ENCODE measurements at places on chromosomes 16 and 17.

- DNase-seq: peak; percentile 41
These were observed 742 bp downstream of the PFN1 start for GRCh38 chr17:4947411-4948165.

- DNase-seq: no peak
These were observed 4.8 kb downstream of the HSD11B2 start for GRCh38 chr16:67435758-67436164.

DNA sequence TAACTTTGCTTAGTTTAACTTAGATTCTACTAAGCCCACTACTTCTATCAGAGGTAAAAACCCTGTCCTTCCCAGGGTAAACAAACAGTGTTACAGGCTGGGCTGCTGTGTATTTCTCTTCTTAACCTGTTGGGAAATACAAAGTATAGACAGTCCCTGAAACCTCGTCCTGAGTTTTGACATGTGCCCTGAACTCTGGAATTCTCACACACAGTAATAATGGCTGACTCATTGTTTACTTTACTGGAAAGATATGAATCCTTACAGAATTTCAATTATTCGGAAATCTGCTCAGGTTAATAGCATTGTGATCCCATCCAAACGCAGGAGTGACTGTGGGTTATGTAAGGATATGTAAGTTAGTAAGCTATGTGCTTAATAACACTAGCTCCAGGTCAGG is 199.1 kb downstream of the TMEM114 start:
- no peak for DNase-seq

GRCh38 chr16:81466356-81466980 is 21.9 kb downstream of the CMIP start:
- DNase-seq: no peak

- peak; percentile 82 for DNase-seq
These were observed 1.7 kb upstream of the ANKRD13B start for GRCh38 chr17:29591146-29591736.

DNA sequence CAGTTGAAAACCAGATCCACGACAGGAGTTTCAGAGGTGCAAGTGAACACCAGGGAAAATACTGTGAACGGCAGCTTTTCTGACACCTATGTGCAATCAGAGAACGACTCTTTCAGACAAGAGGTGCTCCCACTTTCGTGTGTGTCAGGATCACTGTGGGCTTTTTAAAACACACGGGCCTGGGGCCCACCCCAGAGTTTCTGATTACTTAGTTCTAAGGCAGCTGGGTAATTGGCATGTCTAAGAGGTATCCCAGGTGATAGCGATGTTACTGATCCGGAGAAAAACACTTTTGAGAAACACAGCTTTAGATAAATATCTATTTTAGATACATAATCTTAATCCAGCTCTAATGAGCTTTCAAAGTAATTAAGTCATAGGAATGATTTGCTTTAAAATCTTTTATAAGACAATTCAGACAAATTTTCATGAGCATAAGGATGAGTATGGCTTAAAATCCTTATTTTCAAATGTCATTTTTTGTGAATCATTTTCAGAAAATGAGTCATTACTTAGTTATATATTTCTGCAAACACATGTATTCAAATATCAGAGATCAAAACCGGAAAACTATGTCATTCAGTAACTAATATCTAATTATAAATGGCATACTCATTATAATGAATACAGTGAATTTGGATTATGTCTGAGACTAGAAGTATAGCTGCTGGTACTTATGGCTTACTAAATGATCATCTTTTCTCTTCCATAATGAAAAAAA is 217.9 kb upstream of the PSMD7 start:
- no peak for DNase-seq

- DNase-seq: no peak
These were observed 1106.1 kb upstream of the GOT2 start for GRCh38 chr16:59840169-59840568.

DNA sequence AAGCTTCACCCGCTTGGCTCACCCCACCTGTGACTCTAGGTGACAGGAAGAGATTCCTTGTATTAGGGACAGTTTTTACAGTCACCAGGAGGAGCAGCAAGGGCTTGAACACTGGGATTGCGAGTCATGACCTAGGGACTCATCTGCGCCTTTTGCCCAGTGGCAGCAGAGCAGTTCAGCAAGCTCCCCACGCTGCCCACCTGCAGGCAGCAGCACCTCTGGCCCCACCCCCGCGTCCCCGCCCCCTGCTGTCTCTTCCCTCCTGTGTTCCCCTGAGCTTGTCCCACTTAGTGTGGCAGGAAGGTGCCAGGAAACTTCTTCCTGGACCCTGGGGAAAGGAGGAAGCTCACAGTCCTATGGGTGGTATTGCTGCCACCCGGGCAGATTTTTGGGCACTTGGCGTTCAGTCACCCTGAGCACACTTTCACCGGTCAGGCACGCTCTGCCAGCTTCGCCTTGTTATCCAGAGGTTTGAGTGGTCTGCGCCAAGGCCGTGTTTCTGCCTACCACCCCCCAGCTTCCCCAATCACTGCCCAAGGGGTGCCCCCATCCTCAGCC is 8.7 kb downstream of the MMP15 start:
- DNase-seq: no peak

DNA sequence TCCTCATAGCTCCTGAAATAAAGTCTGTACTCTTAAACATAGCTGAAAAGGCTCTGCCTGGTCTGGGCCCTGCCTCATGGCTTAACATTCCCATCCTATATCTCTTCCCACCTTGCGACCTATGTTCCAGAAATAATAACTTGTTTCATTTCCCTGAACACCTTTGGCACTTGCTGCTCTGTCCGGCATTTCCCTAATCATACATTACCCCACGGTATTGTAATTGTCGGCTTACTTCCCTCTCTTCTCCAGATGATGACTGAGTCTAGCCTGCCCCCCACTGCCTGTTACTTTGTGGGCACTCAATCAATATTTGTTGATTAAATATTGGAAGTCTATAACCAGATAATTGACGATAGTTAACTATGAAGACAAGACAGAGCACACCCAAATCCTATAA is 23.3 kb upstream of the SUPT4H1 start:
- no peak for DNase-seq

GRCh38 chr16:69123910-69124309 is 8.5 kb downstream of the CHTF8 start:
- peak; percentile 82 for DNase-seq

GRCh38 chr17:2936771-2937321 is 126.6 kb downstream of the OR1D5 start:
- no peak for DNase-seq

GRCh38 chr16:63458846-63459245 is 1422.6 kb upstream of the CDH8 start:
- DNase-seq: no peak

- DNase-seq: no peak
These were observed 267.1 kb downstream of the PHKB start for GRCh38 chr16:47728205-47728604.

DNA sequence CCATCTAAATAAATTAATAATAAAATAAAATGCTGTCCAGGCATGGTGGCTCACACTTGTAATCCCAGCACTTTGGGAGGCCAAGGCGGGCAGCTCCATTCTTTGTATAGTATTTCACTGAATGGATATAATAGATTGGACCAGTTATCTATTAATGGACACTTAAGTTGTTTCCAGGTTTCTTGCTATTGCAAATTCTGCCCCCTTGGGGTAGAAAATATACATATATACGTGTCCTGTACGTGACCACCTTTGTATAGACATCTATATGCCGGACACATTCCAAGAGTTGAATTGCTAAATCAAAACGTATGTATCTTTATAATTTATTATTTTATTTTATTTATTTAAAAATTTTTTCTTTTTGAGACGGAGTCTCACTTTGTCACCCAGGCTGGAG is 3.9 kb upstream of the EXOC7 start:
- no peak for DNase-seq

DNA sequence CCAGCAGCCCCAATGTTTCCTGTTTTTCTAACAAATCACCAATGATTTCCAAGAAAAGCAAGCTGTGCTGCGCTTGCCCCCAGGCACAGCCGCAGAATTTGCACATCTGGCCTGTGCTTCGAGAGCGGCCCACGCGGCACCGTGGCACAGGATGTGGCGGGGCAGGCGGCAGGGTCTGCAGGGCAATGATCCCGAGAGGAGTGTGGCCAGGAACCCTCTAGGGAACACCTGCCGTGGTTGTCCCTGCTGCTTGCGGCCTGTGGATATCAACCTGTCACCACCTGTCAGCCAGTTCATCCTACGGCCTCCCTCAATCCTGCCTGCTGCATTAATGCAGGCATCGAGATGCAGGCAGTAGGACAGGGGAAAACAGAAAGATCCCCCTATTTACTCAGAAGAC is 24.0 kb downstream of the PIK3R5 start:
- no peak for DNase-seq

DNA sequence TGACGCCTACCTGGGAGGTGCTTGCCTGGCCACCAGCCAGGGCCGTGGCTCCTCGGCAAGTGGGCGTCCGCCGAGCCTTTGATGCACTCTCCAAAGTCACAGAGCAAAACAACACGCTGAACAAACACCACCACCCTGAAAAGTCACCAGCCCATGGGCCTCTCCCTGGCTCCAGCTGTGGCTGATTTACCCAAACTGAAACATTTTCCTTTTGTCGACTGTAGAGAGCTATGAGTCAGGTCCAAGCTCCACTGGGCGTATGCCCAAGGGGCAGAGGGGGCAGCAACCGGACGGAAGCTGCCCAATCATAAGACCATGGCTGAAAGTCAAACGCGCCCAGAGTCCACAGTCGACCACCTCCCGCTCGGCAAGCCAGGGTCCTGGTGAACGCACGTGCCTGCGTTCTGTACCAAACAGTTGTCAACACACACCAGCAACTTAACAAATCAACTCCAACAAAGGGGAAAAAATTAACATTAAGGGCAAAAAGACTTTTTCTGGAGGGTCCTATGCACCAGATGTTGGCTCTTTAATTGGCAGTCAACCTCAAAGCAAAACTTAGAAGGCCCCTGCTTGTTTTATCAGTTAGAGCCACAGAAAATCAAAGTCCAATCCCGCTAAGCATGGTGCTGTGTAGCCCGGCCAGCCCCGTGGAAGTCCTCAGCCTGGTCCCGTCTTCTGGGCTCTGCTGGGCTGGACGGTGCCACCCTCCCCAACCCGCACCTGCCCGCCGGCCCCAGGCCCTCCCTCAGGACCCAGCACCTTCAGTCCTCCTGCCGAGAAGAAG is 47.3 kb downstream of the TBC1D16 start:
- DNase-seq: peak; percentile 34

DNA sequence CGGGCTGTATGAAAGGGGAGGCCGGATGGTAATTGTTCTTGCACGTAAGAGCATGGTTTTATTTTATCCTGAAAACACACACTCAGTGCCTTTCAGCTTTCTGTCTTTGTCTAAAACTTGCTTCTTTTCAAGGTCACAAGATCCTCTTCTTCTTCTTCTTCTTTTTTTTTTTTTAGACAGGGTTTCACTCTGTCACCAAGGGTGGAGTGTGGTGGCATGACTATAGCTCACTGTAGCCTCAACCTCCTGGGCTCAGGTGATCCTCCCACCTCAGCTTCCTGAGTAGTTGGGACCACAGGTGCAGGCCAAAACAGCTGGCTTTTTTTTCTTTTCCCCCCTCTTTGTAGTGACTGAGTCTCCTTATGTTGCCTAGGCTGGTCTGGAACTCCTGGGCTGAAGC is 15.9 kb upstream of the ZNF629 start:
- no peak for DNase-seq

DNA sequence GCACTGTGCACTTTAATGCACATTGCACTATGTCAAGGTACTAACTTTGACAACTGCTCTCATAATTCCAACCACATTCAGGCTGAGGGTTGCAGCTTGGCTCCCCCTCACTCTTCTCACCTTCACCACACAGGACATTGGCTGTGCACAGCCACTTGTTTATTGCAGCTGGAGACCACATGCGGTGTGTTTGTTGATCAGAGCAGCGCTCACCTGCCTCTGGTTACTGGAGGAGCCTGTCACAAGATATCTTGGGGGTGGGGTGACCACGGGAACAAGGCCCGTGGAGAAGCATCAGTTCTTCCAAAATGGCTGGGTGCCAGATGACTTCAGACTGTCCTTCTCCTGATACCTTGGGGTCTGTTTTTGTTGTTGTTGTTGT is 10.6 kb upstream of the CCL5 start:
- DNase-seq: peak; percentile 43

DNA sequence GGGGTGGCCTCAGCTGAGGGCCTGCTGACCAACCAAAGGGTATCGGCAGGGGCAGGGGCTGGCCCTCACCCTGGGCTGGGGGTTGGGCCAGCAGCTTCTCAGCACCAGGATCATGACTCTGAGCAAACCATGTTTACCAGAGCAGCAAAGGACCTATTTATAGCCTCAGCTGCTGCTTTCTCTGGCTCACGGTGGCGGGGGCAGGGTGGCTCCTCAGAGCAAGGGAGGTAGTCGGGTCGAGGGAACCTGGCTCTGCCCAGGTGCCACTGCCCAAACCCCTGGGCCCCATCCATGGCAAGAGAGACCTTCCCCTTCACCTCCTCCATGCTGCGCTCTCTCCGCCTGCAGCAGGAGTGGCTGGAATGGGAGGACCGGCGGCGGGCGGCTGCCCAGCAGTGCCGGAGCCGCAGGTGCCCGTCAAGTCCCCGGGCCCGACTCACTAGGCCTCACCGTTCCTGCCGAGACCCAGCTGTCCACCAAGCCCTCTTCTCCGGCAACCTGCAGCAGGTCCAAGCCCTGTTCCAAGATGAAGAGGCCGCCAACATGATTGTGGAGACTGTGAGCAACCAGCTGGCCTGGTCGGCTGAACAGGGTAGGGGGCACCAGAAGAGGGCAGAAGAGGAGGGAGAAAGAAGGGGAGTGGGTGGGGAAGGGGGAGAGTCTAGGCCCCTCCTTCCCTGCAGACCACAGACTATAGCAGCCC is at the start of gene ASB16:
TSS of gene ASB16 (plus strand) at position 206 of the 703 bp plus-strand sequence. CDS start at position 292, 86 bp downstream.
- peak; percentile 8 for DNase-seq

GRCh38 chr17:258906-259305 is 77.5 kb upstream of the DOC2B start:
- no peak for DNase-seq

DNA sequence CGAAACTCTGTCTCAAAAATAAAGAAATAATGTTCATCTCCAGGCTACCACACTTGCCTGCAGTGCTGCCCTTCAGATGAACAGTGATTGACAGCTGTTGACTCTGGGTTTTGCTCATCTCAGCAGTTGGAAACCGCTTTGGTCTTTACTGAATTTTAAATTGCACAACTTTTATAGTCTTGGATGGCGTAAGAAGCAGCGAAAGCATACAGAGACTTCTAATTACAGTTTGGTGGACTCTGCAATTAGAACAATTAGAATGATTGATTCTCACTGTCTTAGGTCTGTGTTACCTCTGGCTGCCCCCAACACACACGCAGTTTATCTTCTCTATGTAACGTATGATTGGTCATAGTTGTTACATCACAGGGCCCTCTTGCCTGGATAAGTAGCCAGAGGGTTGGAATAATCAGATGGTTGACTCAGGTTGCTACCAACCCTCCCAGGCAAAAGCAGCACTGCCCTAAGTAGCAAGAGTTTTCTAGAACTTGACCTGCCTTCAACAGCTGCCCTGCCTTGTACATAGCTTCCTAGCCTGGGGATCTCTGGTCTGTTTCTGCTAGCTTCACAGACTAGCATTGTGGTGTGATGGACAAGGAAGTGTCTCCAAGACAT is 1.9 kb upstream of the NAT9 start:
- DNase-seq: no peak

All from NCI-H2171 treated with DMSO at 0.1 percent for 48 hours (cell line).